ENCODE measurements at places on chromosomes 4 and X.
A peak's percentile ranks its signal among the peaks of the same experiment; 100 is the strongest.

- peak; percentile 85 for DNase-seq
Observed at GRCh38 chrX:45711231-45711630, 510.6 kb upstream of the DIPK2B start.

DNA sequence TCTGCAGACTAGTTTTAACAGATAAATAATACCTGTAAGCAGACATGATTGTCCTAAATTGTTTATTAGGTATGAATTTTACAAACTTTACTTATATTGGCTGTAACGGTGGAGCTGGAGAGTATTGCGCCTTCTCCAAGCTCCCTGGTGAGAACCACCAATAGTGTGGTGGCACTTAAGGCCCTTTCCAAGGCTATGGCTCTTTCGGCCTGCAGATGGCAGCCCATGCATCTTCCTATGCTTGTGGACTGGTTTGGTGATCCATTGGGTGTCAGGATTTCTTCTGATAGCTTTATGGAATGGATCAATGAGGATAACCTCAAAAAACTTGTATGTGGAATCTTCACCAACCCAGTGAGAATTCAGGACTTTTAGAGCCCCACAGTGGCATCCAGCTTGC lies 7.8 kb downstream of the LARP1B start:
- peak; percentile 15 for DNase-seq

- DNase-seq: peak; percentile 48
Observed at GRCh38 chr4:86876894-86877685, 15.1 kb downstream of the C4orf36 start.

DNA sequence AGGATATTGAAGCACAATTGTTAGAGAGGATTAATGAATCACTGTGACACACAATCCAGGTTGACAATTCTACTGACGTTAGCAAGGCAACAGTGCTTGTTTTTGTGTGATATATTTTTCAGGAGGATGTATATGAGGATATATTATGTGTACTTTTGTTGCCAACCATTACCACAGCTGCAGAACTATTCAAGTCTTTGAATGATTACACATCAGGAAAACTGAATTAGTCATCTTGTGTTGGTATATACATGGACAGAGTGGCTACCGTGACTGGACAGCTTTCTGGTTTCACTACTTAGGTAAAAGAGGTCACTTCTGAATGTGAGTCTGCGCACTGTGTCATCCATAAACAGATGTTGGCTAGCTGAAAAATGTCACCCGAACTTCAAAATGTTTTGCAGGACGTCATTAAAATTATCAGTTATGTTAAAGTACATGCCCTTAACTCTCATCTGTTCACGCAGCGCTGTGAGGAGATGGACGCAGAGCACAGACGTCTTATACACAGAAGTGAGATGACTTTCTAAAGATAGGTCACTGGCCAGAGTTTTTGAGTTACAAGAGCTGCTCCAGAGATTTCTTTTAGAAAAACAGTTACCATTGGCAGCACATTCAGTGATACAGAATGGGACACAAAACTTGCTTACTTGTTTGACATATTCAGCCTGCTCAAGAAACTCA lies 69.0 kb downstream of the MRPL1 start:
- DNase-seq: peak; percentile 55

DNA sequence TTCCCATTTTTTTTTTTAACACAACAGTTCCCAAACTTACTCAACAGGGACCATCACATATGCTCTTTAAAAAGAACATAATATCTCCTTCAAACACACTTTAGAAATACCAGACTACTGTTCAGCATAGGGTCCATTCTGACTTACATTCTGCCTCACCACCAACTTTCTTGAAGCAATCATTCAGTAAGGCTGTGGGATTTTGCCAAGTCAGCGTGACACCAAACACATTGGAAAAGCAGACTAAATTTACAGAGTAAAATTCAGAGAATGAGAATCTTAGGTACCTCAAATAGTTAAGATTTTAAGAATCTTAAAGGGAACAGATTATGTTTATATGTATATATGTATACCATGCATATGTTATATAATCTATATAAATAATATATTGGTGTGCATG lies 7.2 kb upstream of the PUDP start:
- no peak for DNase-seq

GRCh38 chr4:182878633-182879495 lies 38.3 kb downstream of the DCTD start:
- DNase-seq: no peak

- DNase-seq: no peak
Observed at GRCh38 chr4:89707467-89707866, 129.5 kb downstream of the SNCA start.

GRCh38 chr4:162469977-162470376 lies 306.2 kb upstream of the FSTL5 start:
- DNase-seq: no peak

GRCh38 chrX:23332101-23332887 lies 2.4 kb upstream of the PTCHD1 start:
- no peak for DNase-seq

DNA sequence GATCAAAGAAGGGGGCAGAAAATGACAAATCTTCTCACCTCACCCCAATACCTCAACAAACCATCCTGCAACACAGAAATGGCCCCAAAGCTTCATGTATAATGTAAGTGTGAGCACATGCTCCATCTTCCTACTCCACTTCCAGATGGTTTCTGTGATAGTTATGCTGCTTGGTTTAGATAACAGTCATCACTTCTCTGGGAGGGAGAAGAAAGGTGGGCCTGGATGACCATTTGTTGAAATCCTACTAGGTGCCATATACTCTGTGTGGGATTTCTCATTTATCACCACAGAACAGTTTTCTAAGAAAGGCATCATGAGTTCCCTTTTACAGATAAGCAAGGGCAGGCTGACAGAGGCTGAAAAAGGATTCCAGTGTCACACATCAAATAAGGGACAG lies 31.3 kb upstream of the NXF3 start:
- DNase-seq: no peak

DNA sequence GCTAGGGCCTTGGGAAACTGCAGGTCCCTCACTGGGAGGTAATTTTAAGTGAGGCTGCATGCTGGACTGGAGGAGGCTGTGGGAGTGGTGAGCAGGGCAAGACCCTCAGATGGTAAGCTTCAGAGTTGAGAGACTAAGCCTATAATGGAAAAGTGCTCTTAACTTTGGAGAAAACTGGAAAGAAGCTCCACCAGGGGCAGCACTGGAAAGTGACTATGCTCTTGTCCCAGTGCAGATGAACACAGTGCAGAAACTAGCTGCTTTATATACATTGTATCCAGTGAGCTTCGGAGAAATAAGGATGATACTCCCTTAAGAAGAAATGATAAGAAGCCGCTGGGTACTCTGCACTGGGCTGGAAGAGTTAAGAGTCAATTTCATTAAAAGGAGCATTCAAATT lies 3.2 kb upstream of the MAGEB2 start:
- no peak for DNase-seq

- peak; percentile 46 for DNase-seq
Observed at GRCh38 chrX:17692709-17693346, 44.5 kb upstream of the SCML1 start.

DNA sequence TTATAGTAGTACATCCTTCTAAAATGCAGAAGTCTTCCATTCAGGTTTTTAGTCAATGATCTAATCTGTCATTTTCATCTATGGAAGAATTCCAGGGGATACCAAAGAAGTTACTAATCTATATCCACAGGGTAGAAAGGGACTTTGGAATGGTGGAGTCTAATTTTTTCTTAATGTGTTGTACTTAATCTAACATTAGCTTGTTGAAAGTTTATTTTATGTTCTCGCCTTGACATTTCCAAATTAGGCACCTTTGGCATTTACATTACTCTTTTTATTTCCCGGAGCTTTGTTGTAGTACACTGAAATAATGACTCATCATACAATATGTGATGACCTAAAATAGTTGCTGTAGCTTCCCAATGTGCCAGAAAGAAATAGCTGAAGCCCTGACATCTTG lies 91.5 kb downstream of the HTR2C start:
- DNase-seq: peak; percentile 83

GRCh38 chr4:173501592-173502150 lies 28.4 kb downstream of the HAND2 start:
- no peak for DNase-seq

DNA sequence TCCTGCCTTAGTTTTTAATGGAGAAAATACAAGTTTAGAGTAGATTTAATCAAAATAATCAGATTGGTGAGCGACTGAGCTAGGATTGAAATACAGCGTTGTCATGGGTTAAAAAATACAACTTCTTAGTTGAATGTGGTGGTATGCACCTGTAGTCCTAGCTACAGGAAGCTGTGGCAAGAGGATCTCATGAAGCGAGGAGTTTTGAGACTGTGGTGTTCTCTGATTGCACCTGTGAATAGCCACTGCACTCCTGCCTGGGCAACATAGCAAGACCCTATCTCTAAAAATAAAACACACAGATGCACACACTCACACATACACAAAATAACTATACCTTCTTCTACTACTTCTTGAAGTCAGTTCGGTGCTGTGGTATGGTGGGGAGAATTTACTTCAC lies 19.8 kb upstream of the GBA3 start:
- DNase-seq: no peak

GRCh38 chr4:3054169-3054759 lies 20.1 kb downstream of the HTT-AS start:
- DNase-seq: no peak

GRCh38 chrX:45762699-45763647 lies 562.3 kb upstream of the DIPK2B start:
- DNase-seq: no peak

DNA sequence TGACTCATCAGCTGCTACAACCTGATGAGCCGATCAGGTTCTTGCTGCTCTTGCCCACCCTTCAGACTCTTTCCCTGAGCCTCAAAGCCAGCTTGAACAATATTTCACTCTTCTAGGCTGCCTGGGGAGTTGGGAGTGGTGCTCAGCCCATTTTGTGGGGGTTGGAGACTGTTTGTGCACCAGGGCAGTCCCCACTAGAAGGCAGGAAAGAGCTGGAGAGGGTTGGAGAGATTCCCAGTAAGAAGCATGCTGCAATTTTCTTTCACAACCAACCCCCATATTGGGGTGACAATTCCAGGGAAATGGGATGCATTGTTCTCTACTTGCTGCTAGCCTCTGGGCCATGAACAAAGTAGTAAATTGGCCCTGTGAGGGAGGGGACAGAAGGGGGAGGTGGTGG lies 44.1 kb downstream of the SLC16A2 start:
- peak; percentile 49 for DNase-seq

All from AG10803 (cell line).